ENCODE measurements at places on chromosomes 7 and 10.

DNA sequence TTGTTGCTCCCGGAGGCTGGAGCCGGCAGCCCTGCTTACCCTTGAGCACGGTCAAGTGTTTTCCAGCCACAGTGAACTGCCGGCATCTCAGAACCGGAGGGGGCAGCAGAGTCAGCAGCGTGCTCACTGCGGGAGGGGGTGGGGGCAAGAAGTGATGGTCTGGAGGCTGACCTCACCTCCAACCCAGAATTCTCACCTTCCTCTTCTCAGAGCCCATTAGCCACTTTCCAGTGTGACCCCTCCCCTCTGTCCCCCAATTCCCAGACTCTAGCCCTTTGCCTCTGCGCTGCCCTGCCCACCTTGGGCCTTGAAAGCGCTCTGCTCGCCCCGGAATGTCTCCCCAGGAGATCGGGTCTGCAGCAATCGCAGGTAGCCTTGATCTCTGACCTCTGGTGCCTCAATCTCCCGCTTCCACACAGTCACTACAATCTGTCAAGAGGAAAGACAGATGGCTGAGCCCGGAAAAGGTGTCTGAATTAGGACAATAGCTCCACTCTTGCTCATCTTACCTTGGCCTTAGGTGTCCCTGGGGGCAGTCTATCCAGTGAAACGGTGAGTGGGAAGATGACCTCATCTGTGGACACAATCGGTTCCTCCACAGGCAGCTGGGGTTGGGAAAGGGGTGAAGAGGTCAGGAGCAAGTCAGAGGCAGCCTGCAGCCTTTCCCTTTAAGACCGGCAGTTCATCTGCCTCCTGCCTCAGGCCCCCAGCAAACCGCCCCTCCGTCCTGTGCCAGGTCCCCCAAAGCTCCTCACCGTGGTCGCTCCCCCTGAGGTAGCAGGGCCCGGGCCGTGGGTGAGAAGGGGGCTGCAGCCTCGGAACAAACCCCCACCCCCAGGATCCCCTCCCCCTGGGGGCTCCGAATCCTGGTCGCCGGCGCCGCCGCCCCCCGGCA is 942 bp downstream of the TRAPPC14 start:
- DNase-seq = no peak

DNA sequence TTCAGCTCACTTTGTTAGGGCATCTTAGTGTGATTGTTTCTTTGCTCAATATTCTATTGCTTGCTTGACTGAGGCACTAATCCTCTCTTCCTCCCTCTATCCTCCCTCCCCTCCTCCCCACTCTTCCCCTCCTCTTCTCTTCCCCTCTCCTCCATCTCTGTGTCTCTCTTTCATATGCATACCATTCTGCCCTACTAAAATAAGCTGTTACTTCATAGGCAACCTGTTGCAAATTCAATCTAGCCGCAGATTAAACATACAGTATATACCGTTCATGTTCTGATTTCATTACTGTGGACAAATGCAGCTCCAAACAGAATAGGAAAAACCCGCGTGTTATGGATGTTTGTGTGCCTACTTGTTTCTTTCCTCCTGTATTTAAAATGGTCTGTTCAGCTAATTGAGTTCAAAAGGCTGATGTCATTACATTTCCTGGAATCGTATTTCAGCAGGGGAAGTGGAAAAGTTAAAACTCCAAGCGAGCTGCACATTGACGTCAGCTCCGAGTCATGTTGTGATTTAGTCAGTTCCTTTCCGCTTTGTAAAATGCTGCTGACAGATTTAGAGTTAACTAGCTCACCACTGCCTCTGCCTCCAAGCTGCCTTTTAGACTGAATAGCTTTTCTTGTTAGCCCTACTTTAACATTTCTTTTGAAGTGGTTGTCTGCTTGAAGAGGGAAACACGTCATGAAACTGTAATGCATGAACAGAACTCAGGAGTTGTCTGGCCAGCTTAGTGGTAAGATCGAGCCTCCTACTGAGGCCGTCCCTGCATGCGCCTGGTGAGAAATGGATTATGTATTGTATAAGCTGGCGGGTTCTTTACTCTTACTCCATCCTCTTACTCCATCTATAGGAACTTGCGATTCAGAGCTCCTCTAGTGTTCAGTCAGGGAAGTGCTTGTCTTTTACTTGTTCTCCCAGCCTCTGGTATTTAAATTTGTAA is 69.0 kb downstream of the CREM start:
- DNase-seq = peak; percentile 51

- DNase-seq = no peak
Observed at GRCh38 chr7:113831556-113831955, 87.3 kb downstream of the PPP1R3A start.

DNA sequence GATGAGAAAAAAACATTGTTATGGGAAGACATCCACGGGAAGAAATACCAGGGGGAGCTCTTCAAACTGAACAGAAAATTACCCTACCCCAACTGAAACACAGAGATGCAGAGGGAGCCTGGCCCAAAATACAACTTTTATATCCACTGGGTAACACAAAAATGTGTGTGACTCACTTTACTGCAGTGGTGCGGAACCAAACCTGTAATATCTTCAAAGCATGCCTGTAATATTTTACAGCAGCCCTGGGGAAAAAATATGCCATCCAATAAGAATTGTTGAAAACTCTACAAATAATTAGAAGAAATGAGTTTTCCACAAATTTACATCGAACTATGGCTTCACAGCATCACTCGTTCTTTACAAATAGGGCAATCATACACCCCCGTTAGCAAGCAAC is 49.8 kb upstream of the SRRM3 start:
- no peak for DNase-seq

DNA sequence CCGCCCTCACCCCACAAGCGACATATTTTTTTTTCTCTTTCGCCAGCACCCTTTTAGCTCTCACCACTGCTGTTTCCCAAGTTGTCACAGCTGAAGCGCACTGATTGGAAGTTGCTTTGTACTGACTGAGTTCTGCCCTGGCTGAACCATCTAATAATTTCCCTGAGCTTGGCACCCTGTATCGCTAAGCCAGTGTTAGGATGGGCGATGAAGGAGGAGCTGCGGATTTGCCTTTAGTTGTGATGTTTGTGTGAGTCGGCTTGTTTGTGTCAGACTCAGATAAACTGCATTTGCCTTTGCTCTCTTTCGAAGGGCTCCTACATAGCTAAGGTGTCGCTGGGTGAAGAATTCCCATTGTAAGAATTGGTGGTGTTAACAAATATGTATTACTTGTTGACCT is 1.3 kb upstream of the ATXN7L1 start:
- no peak for DNase-seq

DNA sequence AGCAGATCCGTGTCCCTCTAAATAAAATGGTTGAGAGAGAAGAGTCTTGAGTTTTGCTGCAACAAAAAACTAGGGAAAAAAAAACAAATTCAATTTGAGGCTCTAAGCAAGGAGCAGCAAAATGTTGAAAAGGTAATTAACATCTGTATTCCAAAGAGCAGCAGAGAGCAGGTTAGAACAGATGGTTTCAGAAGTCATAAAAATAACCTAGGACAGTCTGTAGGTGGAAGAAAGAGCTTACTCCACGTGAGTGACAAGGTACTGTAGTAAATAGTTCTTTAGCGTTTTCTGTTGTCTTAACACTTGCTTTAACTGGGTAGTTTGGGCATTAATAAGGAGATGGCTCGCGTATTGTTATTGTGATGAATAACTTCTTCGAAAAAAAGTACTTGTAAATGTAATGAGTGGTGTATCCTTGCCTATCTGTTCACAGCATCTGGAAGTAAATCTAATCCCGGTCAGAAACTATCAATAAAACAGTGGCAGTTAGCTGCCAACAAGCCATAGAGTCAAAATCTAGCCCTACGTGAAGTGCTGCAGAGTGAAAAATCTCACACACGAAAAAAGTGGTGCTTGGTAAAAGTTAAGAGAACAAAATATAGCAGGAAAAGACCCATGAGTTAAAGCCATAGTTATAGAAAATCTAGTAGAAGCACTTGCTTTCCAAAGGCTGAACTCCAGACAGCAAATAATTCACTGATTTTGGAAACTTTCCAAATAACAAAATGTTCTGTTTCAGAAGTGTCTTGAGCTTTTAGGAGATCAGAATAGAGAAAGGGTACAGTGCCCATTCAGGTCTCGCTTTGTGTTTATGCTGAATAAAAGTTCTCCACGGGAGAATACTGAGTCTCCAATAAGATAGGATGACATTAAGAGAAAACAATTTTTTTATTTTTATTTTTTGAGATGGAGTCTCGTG is 49.3 kb upstream of the PARD3 start:
- no peak for DNase-seq

GRCh38 chr10:3238115-3238871 is 65.7 kb upstream of the PITRM1 start:
- DNase-seq = no peak

GRCh38 chr10:113853578-113854012 is 287 bp downstream of the DCLRE1A start:
- no peak for DNase-seq

DNA sequence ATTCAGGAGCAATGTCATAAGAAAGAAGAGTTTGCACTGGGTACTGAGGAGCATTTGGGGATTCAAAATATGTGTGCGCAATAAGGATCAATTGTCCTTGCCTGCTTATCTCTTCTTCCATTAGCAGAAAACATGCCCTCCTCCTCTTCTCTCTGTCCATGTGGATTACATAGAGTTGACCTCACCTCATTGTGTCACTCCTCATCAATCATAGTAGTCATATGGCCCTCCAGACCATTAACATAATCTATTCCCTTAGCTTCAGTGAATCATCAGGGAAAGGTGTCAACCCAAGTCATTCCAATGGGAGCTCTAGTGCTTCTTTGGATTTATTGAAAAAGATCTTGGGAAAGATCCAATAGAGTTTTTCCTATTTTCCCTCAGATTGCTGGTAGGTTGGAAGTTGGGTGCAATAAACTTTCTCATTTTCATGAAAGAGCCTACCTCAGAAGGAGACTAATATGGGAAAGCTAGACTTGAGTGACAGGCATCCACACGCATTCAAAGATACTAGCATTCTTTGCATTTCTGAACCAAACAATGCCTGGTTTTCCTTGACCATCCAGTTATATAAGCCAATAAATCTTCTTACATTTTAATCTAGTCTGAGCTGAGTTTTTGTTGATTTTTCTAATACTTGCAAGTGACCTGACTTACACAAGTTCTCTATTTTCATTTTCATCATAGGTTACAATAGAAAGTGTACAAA is 71.5 kb upstream of the FAM13C start:
- no peak for DNase-seq

- DNase-seq = no peak
Observed at GRCh38 chr10:43771675-43772074, 123.0 kb upstream of the ZNF32 start.

DNA sequence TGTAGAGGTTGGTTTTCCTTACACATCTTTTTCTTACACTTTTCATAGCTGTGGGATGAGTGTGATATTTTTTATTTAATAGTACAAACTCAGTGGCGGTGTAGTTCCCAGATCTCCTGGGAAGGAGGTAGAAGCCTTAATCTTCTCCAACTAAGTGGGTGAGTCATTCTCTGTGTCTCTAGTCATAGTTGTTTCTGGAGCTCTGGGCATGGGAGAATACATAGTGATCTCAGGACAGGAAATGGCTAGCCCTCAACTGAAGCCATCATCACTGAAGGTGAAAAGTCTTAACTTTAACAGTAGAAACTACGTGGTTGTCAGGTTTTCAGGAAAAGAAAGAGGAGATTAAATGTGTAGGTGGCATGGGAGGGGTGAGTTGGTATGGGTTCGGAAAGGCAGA is 319.4 kb upstream of the FZD8 start:
- no peak for DNase-seq

DNA sequence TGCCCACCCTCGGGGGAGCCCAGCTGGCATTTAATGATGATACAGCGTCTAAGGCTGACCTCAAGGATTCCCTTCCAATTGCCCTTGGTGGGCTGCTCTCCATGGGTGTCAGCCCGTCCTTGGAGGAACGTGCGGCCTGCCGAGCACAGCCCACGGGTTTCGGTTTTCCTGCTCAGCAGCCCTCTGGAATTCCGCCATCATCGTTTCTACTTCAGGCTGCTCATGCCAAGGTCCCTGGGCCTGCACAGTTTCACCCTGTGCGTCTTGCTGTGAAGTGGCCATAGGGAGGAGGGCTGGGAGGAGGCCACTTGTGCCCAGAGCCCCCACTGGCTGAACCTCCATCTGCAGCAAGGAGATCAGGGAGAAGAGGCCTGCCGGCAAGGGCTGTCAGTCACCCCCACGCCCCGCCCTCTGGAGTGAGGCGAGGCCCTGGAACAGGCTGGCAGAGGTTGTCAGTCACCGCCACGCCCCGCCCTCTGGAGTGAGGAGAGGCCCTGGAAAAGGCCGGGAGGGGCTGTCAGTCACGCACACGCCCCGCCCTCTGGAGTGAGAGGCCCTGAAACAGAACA is 82.8 kb downstream of the CHST15 start:
- DNase-seq = no peak

DNA sequence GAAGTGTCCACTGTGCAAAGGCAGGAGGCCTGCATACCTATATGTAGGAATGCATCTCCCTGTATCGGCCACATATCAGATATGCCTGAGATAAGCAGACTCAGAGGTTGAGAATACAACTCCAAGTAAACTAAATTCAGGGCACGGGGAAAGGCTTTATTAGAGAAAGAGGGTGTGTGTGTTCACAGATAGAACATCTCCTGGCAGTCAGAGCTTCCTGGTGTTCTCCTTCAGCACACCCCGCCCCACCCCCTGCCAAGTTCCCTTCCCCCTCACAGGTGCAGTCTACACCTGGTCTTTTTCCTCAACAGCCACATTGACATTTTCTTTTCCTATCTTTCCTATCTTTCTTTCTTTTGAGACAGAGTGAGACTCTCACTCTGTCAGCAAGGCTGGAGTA is 17.1 kb downstream of the GBX1 start:
- DNase-seq = no peak

DNA sequence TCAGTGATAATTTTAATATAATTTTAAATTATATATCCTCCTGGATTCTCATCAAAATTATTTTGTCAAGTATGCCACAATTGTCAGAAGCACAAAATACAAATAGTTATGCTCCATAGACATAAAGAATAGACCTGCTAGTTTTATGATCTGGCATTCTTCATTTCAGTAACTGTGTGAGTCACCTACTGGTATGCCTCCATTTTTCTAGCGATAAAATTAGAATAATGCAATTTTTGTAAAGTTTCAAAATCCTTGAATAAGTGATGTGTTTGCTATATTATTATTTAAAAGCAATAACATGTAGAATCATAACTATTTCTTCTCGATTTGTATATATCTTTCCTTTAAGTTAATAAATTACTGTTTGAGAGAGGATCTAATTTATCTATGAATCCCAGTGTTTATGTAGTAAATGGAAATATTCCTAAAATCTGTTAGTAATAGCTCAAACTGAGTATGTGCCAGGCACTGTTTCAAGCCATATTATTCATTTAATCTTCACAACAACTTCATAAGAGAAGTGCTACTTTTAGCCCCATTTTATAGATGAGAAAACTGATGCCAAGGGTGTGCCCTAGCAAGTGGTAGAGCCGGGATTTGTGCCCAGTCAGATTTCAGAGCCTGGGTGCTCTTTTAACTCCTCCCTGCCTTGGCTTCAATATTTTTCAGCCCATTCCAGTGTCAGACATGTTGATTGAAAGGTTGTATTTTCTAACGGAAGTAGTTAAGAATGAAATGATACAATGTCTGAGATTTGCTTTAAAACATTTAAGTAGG is 38.4 kb downstream of the NET1 start:
- no peak for DNase-seq

GRCh38 chr10:132460691-132461090 is 63.7 kb downstream of the PWWP2B start:
- DNase-seq = no peak

GRCh38 chr7:26704786-26705185 is 159.6 kb downstream of the SKAP2 start:
- no peak for DNase-seq

- DNase-seq = no peak
Observed at GRCh38 chr7:117219485-117219884, 103.4 kb downstream of the WNT2 start.

GRCh38 chr7:133602291-133602690 is 349.4 kb downstream of the EXOC4 start:
- no peak for DNase-seq

- DNase-seq = no peak
Observed at GRCh38 chr10:26566525-26567350, 128.6 kb downstream of the APBB1IP start.
